Activated CD4-positive, alpha-beta T cell treated with anti-CD3 and anti-CD28 coated beads for 36 hours (primary cell): ENCODE measurements at places on chromosomes 2 and 18.

- no peak for DNase-seq
Observed at GRCh38 chr18:51692612-51693011, 495.1 kb upstream of the MEX3C start.

DNA sequence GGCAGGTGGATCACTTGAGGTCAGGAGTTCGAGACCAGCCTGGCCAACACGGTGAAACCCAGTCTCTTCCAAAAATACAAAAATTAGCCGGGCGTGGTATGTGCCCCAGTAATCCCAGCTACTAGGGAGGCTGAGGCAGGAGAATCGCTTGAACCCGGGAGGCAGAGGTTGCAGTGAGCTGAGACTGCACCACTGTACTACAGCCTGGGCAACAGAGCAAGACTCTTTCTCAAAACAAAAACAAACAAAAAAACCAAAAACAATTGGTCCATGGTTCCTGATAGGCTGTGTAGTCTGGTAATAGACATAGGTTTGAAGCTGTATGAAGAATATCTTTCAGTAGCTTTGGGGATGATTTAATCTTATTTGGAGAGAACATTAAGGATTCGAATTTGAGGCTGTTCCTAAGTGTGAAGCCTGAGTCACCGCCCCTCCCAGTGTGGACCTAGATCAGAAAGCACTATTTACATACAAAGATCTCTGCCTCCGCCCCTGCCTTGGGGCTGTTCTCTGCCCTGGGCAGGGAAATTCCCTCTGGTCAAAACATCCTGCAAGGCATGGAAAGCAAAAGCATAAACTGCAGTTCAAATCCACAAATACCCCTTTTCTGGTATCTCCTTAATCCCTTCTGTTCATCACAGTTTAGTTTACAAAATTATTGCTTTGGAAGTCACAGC lies 52.8 kb upstream of the PMAIP1 start:
- peak; percentile 81 for DNase-seq

DNA sequence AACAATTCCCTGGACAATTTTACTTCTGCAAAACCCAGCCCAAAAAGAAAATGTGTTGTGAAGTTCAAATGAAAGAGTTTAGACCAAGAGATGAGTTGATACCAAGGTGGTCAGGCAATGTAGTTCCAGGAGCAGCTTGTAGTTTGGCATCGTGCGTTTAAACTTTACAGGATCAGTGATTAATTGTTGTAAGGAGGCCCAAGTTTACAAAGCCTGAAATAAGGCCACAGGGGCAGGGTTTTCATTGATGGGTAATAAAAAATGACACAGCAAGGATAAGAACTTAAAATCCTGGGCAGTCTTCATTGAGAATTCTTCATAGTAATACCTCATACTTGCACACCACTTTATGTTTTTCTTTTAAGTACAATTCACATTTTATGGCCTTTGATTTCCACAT lies 463.9 kb upstream of the HNRNPA3 start:
- no peak for DNase-seq

DNA sequence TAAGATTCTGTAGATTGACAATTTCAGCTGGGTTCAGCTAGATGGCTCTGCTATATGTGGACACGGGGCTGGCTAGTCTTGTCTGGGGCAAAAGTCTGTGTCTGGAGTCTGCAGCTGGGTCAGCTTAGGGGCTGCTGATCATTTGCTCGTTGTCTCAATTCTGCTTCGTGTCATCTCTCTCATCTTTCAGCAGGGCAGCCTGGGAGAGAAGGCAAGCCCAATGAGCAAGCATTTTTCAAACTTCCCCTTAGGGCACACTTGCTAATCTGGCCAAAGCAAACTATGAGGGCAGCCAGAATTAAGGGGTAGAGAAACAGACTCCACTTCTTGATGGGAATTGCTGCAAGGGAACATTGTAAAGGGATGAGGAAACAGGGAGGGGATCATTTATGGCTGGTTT lies 462.6 kb downstream of the SLC4A3 start:
- no peak for DNase-seq

GRCh38 chr2:202486351-202486750 lies 110.2 kb downstream of the BMPR2 start:
- no peak for DNase-seq
